ENCODE measurements at places on chromosomes 1 and 21.

GRCh38 chr21:36518883-36519492 is 39.1 kb upstream of the CLDN14 start:
- DNase-seq = no peak

DNA sequence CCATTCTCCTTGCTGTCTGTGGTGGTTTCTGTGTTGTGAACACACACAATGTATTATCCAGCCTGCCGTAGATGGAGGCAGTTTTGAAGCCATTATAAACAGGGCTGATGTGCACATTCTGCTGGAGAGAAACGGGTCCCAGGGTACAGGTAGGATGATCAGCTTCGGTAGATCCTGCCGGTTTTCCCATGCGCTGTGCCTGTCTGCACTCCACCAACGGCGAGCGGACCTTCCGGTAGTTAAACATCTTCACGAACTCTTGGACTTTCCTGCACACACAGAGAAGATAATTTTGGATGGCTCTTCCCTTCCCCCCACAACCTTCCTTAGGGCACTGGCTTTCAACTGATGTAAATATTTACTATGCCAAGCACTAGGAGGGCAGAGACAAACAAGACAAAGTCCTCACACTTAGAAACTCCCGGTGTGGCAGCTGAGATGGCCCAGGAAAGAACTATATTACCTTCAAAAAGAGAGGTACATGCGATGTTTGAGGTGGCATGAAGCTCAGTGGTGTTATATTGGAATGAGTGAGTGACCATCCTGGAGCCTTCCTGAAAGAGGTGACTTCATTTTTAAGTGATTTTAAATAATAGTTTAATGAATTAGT is 41.7 kb downstream of the ALPL start:
- DNase-seq = no peak

DNA sequence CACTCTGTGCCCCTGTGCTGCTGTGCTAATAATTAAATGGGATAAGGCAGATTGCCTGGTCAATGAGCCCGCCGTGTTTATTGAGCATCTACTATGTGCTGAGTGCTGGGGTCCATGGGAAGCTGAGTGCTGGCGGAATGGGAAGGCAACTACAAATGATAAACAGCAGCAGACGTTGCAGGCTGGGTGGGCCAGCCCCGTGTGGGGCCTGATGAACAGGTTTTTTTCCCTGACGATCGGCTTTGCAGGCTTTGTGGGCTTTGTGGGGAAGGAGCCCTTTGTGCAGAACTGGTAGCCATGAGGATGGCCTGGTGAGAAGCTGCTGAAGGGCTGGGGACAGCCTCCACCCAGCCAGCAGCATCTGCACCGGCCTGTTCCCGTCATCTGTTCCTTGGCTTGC is 3.5 kb downstream of the PDE9A start:
- no peak for DNase-seq

GRCh38 chr21:18417141-18417790 is 13.7 kb upstream of the TMPRSS15 start:
- no peak for DNase-seq

DNA sequence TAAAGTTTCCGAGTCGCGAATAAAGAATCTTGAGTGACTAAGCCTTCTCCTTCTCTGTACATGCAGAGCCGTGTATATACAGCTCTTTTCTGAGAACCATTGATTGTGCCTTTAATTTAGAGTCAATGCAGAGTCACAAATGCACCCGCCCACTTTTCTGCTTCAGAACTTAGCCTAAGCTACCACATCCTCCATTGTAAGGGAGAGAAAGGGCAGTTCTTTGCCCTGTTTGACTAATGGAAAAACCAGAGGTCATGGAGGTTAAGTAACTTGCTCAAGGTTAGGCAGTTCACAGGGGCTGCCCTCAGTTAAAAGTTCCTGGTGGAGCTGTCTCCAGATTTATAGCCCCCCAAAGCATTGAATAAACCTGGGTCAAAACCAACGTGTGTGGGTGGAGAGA is 139.6 kb downstream of the TOMM20 start:
- no peak for DNase-seq

DNA sequence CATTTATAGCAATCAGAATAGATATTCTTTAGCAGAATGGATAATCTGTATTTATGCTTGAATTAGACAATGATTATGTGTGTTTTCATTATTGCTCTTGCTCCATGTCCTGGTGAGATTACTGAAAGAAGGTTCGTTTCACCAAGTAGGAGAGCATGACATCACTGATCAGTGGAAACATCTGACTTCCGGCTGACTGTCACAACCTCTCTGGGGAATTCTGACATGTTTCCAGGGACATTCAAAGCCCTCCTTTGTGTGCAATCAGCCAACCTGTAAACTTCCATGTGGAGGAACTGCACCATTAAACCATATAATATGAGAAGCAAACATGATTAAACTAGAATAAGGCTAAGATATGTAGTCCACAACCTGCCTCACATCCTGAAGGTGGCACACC is 424.8 kb upstream of the ADGRL4 start:
- DNase-seq = no peak

GRCh38 chr1:165904948-165905347 is 77.5 kb downstream of the UCK2 start:
- no peak for DNase-seq

DNA sequence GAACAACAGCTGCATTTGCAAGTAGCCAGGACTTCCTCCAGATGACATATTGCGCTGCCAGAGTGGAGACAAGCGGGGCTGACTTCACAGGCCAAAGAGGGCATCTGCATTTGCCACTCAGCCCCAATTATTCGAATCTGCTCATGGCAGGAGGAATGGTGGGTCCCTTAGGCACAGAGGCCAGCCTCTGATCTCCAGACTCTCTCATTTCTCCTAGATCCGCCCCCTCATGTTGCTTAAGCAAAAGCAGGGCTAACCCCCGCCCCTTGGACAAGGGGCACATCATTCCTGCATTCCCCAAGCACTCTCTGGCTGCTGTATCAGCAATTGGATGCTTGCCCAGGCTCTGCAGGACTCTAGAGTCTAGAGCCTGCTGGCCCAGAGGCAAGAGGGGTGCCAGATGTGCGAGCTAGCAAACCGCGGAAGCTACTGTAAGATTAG is 262.4 kb downstream of the ST6GALNAC3 start:
- DNase-seq = no peak

- DNase-seq = no peak
Observed at GRCh38 chr1:231882790-231883189, 256.2 kb downstream of the DISC1 start.

GRCh38 chr1:13769212-13769611 is 69.2 kb downstream of the PRDM2 start:
- DNase-seq = no peak

DNA sequence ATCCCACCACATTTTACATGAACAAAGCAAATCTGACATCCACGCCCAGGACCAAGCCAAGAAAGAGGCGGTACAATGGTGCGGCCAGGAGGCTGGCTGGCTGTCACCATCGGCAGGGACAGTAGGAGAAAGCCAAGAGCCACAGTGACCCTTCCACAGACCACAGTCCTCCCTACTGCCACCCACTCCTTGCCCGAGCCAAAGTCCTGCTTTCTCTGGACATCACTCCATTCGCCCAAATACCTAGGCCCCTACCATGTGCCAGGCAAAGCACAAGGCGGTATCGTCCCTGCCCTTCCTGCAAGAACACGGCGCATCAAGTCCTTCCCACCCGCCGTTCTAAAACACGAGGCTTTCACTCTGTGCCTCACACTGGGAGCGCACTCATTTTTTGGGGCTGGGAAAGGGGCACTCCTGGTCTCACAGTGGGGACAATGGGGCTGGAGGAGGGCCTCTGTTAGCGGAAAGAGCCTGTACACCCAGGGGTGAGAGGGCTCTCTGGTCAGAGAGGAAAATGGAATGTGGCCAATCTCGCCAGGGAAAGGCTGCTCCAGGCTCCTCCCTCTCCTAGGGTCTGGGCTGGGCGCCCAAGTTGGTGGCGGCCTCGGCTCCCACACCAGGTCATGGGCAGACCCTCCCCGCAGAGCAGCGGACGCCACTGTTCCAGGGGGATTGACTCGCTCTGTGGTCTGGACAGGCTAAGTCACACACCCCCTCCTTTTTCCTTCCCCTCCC is 26.5 kb downstream of the SSBP3 start:
- DNase-seq = no peak

DNA sequence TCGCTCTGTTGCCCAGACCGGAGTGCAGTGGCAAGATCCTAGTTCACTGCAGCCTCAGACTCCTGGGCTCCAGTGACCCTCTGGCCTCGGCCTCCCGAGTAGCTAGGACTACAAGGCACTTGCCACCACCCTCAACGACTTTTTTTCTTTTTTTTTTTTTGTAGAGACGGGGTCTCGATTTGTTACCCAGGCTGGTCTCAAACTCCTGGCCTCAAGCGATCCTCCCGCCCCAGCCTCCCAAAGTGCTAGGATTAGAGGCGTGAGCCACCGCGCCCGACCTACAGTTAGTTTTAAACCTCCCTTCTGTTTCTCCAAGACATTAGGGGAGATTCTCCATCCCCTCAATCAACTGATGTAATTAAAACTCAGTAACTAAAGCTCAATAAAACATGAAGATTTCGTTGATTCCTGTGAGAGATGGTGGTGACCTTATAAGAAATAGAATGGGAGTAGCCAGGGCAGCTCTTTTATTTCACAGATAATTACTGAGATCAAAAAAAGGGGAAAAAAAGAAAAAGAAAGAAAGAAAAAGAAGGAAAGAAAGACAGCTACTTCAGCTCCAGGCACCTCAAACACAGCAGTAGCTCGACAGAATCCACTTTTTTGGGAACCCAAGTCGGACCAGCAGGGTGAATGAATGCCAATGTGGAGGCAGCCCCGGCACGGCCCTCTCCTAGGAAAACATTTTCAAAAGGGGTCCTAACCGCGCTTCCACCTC is 598 bp downstream of the GON4L start:
- no peak for DNase-seq

GRCh38 chr1:50980505-50980904 is 10.5 kb downstream of the CDKN2C start:
- no peak for DNase-seq

DNA sequence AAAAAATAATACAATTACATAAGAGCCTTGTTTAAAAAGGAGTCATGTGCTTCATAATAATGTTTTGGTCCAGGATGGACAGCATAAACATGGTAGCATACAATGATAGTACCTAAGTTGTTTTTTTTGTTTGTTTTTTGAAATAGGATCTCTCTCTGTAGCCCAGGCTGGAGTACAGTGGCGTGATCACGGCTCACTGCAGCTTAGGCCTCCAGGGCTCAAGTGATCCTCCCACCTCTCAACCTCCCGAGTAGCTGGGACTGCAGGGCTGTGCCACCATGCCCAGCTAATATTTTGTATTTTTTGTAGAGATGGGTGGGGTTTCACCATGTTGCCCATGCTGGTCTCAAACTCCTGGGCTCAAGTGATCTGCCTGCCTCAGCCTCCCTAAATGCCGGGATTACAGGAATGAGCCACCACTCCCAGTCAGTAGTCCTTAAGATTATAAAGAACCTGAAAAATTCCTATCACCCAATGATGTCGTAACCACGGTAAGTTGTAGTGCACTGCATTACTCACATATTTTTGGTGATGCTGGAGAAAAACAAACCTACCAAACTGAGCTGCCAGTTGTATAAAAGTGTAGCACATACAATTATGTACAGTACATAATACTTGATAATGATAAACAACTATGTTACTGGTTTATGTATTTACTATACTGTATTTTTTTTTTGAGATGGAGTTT is 22.4 kb upstream of the RCOR3 start:
- no peak for DNase-seq

DNA sequence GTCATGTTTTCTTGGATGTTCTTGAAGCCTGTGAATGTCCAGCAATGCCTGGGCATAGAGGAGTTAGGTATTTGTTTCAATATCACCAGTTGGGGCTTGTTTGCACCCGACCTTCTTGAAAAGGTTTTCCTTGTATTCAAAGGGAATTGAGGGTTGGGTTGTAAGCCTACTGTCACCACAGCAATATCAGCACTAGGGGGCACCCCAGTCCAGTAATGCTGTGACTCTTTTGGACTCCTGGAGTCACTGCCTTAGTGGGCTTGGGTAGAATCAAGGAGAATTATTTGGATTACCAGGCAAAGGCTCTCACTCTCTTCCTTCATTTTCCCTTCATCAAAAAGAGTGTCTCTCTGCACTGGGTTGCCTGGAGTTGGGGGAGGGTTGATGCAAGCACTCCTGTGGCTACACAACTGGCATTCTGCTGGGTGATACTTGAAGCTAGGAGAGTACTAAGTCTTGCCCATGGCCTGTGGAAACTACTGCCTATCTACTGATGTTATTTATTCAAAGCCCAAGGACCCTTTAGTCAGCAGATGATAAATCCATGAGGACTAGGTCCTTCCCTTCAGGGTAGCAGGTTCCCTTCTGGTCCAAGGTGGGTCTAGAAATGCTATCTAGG is 34.5 kb downstream of the OR10R2 start:
- DNase-seq = peak; percentile 33

- DNase-seq = no peak
Observed at GRCh38 chr1:209733409-209734192, 22.3 kb upstream of the TRAF3IP3 start.

DNA sequence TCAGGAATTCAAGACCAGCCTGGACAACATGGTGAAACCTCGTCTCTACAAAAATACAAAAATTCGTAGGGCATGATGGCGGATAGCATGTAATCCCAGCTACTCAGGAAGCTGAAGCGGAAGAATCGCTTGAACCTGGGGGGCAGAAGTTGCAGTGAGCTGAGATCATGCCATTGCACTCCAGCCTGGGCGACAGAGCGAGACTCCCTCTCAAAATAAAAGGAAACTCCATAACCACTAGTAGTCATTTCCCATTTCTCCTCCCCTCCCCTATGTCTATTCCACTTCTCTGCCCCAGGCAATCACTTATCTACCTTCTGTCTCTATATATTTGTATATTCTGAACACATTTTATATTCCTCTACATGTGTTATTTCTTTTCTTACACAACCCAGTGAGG is 4.0 kb upstream of the CEP350 start:
- no peak for DNase-seq

- DNase-seq = no peak
Observed at GRCh38 chr1:44015206-44015605, 16.1 kb downstream of the SLC6A9 start.

DNA sequence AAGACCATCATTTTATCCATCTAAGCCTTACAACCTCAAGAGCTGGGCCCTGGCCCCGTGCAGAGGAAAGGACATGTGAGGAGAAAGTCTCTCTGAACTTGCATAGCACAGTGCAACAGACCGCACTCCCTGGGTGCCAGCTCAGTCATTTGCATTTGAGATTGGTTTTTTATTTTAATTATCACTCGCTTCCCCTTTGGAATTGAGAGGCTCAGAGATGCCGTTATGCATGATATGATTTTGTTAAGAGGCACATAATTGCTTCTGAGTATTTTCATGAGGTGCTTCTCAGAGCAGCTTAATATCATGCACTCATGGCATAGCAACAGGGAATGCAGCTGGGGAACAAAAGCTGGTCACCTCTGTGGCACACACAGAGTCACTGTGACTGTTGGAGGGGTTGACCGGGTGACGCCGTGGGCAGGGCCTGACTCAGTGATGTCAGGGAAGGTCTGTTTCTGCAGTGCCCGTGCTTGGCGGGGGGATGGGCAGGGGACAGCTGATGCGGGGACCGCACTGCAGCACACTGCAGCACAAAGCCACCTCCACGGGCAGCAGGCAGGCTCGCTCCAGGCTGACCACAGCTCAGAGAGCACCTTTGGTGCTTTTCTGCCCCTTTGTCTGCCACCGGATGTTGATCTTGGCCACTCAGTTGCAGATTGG is 43.2 kb upstream of the VAMP3 start:
- DNase-seq = no peak

All from stimulated activated CD4-positive, alpha-beta T cell treated with anti-CD3 and anti-CD28 coated beads, Interleukin-12 subunit alpha, Interleukin-12 subunit beta, amount 100 ng/mL, for 4 hours (primary cell).